Hair follicle dermal papilla cell (primary cell): ENCODE measurements at places on chromosomes 1 and 21. TPM values are rescaled to one million over a fixed set of nuclear protein-coding genes. Genes with fewer than 3 reads are reported as not detected.

S100A3 gene
- total RNA-seq: 6.3 and 6.6 TPM in 2 replicates

ARL8A gene
- total RNA-seq: 35.2 and 35.9 TPM in 2 replicates

DTL gene
- 1.1 and 2.9 TPM in 2 replicates for total RNA-seq

MEX3A gene
- 0.65 and 1.1 TPM in 2 replicates for total RNA-seq

MAN1C1 gene
- total RNA-seq: 15.8 and 16.9 TPM in 2 replicates

GREM2 gene
- total RNA-seq: 4.3 and 8.1 TPM in 2 replicates

TNN gene
- total RNA-seq: under 0.01 TPM in 1 of 2 replicates, not detected in the other

OLIG2 gene
- not detected in 2 replicates for total RNA-seq

OR2W3 gene
- total RNA-seq: 0.65 and 1.7 TPM in 2 replicates

NKAIN1 gene
- 0.24 TPM in 1 of 2 replicates, not detected in the other for total RNA-seq

GJA5 gene
- total RNA-seq: 6.8 and 9.4 TPM in 2 replicates

PRMT6 gene
- 12.8 and 17.0 TPM in 2 replicates for total RNA-seq

OR2T1 gene
- not detected in 2 replicates for total RNA-seq

S100A2 gene
- 3.4 and 6.8 TPM in 2 replicates for total RNA-seq

CFHR4 gene
- total RNA-seq: not detected in 2 replicates

ACTL8 gene
- not detected in 2 replicates for total RNA-seq

SPRR2E gene
- not detected in 2 replicates for total RNA-seq

TNFRSF14 gene
- total RNA-seq: 30.6 and 38.6 TPM in 2 replicates

CFAP74 gene
- not detected in 2 replicates for total RNA-seq

SLC2A5 gene
- total RNA-seq: 7.1 and 19.1 TPM in 2 replicates

KMO gene
- total RNA-seq: under 0.01 and 0.49 TPM in 2 replicates

PLA2G2C gene
- total RNA-seq: not detected in 2 replicates

PLEKHO1 gene
- total RNA-seq: 48.5 and 66.8 TPM in 2 replicates

RGS8 gene
- 0.16 TPM in 1 of 2 replicates, not detected in the other for total RNA-seq

CLCA1 gene
- not detected in 2 replicates for total RNA-seq

KLHDC9 gene
- total RNA-seq: 0.65 and 2.2 TPM in 2 replicates

AIM2 gene
- not detected in 2 replicates for total RNA-seq

CCDC30 gene
- 1.3 and 1.6 TPM in 2 replicates for total RNA-seq

CHIA gene
- total RNA-seq: not detected in 2 replicates

EFNA3 gene
- 0.81 and 0.97 TPM in 2 replicates for total RNA-seq

HSPA13 gene
- total RNA-seq: 48.3 and 57.4 TPM in 2 replicates
